ENCODE measurements at places on chromosomes 7 and 10.

- DNase-seq: no peak
These were observed 1.2 kb downstream of the MARCHF5 start for GRCh38 chr10:92291921-92292845.

DNA sequence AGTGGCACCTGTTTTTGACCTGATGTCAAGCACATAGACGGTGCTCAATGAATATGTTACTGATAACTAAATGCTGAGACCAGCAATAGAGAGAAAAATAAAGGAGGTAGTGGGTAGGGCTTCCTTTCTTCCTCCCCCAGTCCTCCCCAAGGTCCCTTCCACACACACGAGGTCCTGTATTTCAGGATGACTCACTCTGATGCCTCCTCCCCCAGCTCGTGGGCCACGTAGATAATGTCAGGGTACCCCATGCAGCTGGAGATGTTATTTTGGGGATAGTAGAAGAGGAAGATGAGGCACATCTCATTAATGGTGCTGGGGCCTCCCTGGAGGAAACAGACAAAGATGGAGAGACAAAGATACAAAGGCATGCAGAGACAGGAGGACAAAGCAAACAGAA lies 17.3 kb downstream of the PRSS58 start:
- no peak for DNase-seq

DNA sequence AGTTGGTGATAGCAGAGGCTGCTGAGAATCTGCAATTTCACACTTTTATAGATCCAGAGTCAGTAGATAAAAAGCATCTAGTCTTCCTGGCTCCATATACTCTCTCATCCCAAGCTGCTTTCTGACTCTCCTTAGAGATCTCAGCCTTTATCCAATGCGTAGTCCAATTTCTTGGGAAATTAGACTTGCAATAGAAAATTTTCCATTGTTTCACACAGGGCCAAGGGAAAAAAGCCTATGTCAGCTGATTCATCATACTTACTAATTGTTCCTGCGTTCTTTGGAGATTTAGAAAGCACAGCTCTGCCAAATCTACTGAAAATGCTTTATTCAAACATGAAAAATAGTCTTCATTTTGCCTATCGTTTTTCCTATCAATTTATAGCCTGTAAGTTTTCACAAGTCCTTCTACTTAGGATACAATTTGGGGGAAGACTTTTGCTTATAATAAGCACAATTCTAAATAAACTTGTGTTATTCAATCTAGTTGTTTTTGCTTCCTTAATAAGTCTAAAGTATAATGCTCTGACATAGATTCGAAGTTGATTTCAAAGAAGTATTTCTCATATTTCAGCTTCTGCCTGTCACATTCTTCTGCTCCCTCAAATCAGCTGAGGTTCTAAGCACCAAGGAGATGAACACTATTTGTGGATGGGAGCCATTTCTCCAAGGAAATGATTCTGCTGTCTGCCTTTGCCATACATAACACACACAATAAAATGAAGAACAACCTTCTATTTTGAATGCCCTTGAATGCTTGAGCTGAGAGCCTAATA lies 165.4 kb downstream of the ADAM12 start:
- no peak for DNase-seq

- no peak for DNase-seq
These were observed 138.8 kb downstream of the OAT start for GRCh38 chr10:124279882-124280281.

DNA sequence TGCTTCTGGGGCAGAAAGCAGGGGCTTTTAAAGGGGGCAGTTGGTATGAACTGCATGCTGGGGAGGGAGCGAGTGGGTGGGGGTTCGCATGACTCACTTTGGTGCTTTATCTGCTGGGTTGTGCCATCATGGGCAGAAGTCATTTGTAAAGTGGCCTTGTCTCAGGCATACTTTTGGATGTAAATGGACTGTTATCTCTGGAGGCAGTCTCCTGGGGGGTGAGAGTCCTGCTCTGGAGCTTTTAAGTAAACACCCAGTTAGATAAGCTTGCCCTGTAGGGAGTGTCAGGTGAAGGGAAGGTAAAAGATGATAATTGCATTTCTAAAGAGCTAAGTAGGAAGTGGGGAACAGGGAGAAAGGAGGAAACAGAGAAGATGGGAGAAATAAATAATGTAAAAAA lies 1.6 kb upstream of the GSTO1 start:
- no peak for DNase-seq

GRCh38 chr7:144110272-144110671 lies 889 bp downstream of the OR2A2 start:
- no peak for DNase-seq

- DNase-seq: no peak
These were observed 150.1 kb upstream of the SHH start for GRCh38 chr7:155962191-155962967.

Data from NCI-H2171 (cell line).